ENCODE measurements at places on chromosomes 4 and X.
A peak's percentile ranks its signal among the peaks of the same experiment; 100 is the strongest.

DNA sequence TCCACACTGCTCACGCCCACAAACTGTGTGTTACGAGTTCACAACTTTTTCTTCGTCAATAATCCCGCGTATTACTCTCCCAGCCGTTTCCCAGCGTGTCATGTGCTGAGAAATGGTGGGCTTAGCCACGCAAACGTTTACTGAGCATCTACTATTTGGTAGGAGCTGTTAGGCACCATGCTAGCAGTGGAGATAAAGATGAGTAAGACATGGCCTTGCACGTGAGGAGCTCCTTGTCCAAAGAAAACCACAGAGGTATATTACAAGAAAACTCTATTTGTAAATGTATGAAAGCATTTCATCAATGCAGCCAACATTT is 821 bp upstream of the TMEM128 start:
- DNase-seq = no peak

DNA sequence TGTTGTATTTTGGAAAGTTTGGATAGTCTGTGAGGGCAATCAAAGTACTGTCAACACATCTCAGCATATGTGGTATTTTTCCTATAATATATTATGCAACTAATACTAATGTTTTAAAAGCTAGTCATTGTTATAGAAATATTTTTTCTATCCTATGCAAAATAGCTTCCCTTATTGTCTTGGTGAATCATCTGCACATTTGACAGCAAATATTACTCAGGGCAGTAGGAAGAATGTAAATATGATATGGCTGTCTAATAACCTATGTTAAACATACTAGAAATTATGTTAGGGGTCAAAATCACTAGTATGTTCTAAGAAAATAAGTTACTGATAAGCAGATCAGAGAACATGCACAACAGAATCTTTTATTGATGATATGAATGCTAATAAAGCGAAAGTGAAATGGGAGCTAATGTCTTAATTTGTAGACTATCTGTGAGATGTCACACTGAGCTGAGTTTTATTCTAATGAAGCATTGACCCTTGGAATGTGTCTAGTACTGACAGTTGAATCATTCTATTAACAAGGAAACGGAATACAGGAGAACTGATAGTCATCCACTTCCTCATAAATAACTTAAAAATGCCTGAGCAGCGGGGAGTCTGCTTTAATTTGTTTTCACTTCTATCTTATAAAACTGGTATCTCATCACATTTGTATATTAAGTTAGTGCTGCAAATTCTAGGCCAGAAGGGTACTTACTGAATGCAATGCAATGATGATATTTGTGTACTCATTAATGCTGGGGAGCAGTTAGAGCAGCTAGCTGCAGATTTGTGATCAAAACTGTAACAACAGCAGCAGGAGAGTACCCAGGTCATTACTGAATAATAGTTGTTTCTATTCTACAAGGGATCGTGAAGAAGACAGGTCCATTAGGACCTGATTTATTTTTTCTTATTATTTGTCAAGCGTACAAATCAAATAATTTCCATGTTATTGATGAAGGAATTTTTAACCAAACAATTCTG is 440.3 kb upstream of the AADAT start:
- DNase-seq = no peak

- DNase-seq = no peak
Observed at GRCh38 chrX:123871309-123871708, 11.5 kb downstream of the XIAP start.

GRCh38 chr4:186121057-186121456 is 16.6 kb downstream of the FAM149A start:
- no peak for DNase-seq

DNA sequence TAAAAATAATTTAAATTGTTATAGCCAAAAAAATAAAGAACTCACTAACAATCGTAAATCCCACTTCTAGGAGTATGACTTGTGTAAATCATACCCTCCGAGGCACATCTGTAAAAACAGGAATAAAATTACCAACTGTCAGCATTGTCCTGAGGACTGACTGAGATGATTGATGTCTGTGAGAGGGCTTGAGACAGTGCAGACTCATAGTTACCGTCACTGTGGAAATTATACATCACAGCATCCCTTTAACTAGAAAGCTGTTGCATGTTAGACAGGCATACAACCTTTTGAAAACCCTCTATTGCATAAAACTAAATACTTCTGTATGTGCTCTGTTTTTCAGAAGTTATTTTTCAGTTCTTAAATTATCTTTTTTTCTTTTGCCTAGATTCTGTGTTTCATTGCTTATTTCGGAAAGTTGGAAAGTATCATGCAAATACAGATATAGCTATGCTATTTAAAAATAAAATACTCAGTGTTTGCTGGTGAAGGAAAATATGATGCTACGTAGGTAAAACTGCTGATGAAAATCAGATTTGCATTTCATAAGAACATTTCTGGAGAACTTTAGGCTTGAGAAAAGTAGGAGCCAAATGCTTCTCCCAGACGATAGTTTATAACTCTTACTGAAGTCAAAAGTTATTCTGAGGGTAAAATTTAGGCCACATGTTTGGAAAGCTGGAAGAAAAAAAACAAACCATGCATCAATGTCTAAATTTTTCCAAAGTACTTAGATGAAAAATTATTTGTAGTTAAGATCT is 13.6 kb upstream of the RBPJ start:
- no peak for DNase-seq

DNA sequence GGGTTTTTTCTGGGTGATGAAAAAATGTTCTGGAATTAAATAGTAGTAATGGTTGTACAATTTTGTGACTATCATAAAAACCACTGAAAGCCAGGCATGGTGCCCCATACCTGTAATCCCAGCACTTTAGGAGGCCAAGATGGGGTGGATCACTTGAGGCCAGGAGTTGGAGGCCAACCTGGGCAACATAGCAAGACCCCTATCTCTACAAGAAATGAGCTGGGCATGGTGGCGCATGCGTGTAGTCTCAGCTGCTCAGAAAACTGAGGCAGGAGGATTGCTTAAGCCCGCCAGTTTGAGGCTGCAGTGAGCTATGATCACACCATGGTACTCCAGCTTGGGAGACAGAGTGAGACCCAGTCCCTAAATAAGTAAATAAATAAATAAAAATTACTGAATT is 58.3 kb upstream of the TMEM131L start:
- no peak for DNase-seq

- DNase-seq = no peak
Observed at GRCh38 chr4:69759189-69759604, 1.2 kb downstream of the SULT1B1 start.

GRCh38 chr4:64829749-64830148 is 420.5 kb upstream of the TECRL start:
- no peak for DNase-seq

GRCh38 chr4:102524691-102525090 is 23.5 kb downstream of the NFKB1 start:
- DNase-seq = no peak

DNA sequence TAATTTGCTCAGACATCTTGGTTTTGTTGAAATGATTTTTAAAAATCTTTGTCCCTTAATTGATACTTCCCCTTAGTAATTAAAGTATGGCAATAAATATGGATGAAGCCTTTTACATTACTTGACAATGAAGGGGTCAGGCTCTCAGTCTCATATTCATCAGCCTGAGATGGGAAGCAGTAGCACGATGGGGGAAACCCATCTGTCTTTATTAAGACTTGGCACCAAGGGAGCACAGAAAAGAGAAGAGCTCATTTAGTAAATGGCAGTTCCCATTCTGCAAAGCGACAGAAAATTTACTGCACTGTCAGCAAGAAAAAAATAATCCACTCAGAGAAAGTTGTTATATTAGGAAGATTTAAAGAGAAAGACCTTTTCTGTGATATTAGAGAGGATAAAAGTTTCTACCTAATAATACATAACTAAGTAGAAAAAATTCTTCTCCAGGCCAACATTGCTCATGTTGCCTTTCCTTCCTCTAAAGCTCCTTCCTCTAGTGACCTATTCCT is 7.9 kb upstream of the SERTM2 start:
- no peak for DNase-seq

GRCh38 chr4:61318431-61318830 is 118.3 kb downstream of the ADGRL3 start:
- no peak for DNase-seq

DNA sequence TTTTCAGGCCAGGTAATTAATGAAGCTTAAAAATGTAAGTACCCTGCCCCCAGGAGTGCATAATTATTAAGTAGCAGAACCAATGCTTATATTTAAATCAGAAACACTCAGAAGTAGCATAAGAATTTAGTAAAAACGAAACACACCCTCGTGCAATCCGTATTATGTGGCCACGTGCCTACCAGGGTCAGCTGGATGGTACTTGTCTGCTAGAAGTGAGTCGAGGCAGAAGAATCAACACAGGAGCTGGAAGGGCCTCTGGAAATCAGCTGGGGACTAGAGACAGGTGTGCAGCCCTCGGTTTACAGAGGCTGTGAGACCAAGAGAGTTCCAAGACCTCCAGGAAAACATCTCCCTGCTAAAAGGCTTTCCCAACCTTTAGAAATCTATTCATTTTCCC is 559 bp upstream of the FAM47E start:
- no peak for DNase-seq

DNA sequence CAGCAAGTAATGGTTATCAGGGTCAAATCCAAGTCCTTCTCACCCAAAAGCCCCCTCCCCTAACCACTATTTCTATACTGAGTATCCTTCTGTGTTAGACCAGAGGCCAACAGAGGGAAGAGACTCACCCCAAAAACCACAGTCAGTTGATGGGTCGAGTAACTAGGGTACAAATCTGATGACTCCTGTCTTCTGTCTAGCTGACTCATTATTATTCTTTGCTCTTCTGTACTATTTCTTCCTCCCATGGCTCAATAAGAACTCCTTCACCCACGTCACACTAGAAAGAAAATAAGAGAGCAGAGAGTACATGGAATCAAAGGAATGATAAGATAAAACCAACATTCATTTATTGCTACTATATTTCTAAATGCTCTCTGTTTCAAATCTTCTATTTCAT is 2.0 kb downstream of the RAB40A start:
- DNase-seq = no peak

GRCh38 chrX:95628796-95629195 is 1055.8 kb upstream of the DIAPH2 start:
- no peak for DNase-seq

- DNase-seq = no peak
Observed at GRCh38 chrX:108114541-108114940, 23.0 kb downstream of the ATG4A start.

DNA sequence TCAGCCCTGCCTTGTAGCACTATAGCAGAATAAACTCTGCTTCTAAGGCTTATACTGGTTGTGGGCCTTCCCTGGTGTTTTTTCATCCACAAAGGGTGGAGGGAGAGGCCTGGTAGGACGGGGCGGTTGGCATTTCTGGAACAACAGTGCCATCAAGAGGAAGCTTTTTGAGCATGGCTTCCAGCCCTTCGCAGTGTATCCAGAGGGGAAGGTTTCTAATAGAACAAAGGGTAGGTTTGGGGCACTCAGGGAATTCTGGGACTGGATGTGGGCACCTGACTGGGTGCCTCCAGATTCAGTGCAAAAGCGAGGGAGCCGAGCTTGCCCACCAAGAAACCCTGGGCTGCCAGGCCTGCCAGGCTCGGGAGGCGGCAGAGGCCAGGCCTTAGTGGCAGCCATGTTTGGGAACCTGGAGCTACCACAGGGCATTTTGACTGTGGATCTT is 229.6 kb upstream of the AGTR2 start:
- no peak for DNase-seq

DNA sequence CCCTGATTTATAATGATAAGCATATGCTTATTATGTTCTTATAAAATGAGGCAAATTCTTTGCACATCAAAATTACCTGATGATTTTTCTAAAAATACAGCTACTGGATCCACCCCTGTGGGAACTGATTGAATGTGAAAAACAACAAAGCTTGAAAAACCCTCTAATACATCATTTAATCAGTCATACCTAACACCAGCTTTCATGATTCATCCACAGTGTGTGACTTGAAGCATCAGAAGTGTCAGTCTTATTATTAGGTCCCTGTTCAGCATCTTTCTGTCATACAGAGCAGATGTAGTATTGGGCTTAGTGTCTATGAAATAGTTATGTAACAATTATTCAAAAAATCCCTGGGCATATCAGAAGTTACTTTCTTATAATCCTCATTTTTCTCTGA is 671.3 kb upstream of the GALNT7 start:
- DNase-seq = no peak

DNA sequence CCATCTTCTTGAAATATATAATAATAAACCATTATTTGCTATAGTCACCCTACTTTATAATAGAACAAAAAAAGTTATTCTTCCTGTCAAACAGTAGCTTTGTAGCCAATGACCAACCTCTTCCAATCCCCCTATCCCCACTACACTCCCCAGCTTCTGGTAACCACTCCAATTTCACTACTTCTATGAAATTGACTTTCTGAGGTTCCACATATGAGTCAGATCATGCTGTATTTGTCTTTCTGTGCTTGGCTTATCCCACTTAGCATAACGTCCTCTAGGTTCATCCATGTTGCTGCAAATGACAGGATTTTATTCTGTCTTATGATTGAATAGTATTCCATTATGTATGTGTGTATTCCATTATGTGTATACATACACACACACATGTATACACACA is 809.7 kb upstream of the NDST4 start:
- DNase-seq = no peak

DNA sequence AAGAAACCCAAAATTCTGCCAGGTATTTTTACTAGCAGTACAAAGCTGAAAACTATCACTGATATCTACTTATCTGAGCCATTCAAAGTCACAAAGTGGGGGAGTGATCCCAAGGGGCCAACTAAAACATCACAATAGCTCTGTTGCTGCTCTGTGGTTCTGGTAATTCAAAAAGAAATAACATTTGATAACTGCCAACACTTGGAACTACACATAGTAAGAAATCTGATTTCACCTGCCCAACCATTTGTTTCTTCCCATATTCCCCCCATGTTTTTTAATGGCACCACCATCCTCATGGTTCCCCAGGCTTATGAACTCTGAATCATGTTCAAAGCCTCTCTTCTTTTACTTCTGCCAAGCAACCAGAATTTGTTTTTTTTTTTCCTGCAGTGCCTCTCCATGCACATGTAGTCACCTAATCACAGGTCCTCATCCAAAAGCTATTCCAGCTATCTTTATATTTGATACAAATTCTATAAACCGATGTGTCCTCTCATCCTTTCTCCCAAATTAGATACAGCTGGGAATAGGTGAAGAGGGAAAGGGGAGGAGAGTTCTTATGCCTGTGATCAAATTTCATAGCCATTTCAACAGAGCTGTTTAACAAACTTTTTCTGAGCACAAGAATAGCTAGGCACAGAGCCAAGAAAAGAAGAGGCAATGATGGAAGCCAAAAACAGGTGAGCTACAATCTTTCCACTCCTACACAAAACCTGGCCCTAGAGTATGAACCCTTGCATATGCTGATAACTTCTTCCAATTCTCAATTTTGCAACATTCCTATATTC is 7.7 kb downstream of the AMMECR1 start:
- no peak for DNase-seq

DNA sequence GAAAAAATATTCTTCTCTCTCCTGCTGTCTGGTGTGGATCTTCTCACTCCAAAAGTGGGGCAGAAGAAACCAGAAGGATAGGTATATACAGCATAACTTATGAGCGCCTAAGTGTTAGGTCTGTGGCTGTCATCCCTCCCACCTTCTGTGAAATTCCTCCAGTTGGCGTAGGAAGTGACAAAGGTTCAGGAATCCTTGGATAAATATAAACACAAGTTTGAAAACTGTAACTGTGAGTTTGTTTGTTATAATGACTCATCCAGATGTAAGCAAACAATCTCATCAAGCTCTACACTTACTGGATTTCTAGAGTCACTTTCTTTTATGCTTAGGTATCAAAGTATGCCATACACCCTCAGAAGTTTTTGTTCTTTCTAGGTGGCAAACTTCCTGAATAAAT is 405.2 kb downstream of the FAT4 start:
- DNase-seq = peak; percentile 20

All from epithelial cell of prostate (primary cell).